Muscle of leg (tissue), 16 donors: ENCODE measurements at places on chromosomes 3 and 15. TPM values are rescaled to one million over a fixed set of nuclear protein-coding genes. Genes with fewer than 3 reads are reported as not detected.
A peak's percentile ranks its signal among the peaks of the same experiment; 100 is the strongest.

ABI3BP gene
- total RNA-seq = 189 TPM

GP9 gene
- total RNA-seq = 0.40 TPM

UBE2E2 gene
- 19.2 TPM for total RNA-seq

SEMA5B gene
- total RNA-seq = 17.7 TPM

CYP8B1 gene
- total RNA-seq = not detected

TMEM44 gene
- 10.0 TPM for total RNA-seq

ITIH4 gene
- total RNA-seq = 17.7 TPM

DNA sequence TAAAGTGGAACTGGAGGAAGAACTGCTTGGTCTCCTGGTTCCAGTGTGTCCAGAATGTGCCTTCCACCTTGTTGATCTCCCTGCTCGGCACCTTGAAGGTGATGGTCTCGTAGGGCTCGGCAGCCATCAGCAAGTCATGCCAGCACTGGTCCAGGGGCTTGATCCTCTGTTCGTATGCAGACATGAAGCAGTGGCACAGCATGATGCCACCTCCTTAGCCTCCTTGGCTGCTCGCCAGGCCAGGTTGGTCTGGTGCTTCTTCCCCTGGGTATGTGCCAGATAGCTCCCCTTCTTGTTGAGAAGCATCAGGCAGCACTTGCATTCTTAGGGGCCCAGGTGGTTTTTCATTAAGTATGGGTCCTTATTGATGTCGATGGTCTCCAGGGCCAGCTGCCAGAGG is 17.8 kb upstream of the TXNRD3 start:
- DNase-seq = no peak
- peaks cover 14% of the 10 kb centered on the region for H3K27me3 ChIP-seq
- H3K27ac ChIP-seq = no peak overlapping the region

DNA sequence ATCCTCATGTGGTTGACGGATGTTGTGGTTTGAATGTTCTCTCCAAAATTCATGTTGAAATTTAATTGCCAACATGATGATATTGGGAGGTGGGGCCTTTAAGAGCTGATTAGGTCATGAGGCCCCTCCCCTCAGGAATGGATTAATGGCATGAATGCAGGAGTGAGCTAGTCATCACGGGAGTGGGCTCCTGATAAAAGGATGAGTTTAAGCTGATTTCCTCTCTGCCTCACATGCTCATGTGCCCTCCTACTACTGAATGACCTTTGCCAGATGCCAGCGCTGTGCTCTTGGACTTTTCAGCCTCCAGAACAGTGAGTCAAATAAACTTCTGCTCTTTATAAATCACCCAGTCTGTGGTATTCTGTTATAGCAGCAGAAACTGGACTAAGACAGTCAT is 111.2 kb downstream of the MYO5A start:
- no peak overlapping the region for H3K4me3 ChIP-seq
- H3K27me3 ChIP-seq = no peaks in the 10 kb centered on the region
- H3K27ac ChIP-seq = no peak overlapping the region
- no peak for DNase-seq
- H3K36me3 ChIP-seq = no peaks in the 10 kb centered on the region
- no peaks in the 10 kb centered on the region for H3K4me1 ChIP-seq

GRCh38 chr3:126389112-126389793 is 5.5 kb upstream of the CFAP100 start:
- peak overlapping the region; percentile 51 for H3K4me3 ChIP-seq
- H3K4me1 ChIP-seq = peaks cover 7% of the 10 kb centered on the region
- H3K27me3 ChIP-seq = peaks cover 35% of the 10 kb centered on the region
- peak; percentile 88 for DNase-seq
- H3K36me3 ChIP-seq = no peaks in the 10 kb centered on the region

DNA sequence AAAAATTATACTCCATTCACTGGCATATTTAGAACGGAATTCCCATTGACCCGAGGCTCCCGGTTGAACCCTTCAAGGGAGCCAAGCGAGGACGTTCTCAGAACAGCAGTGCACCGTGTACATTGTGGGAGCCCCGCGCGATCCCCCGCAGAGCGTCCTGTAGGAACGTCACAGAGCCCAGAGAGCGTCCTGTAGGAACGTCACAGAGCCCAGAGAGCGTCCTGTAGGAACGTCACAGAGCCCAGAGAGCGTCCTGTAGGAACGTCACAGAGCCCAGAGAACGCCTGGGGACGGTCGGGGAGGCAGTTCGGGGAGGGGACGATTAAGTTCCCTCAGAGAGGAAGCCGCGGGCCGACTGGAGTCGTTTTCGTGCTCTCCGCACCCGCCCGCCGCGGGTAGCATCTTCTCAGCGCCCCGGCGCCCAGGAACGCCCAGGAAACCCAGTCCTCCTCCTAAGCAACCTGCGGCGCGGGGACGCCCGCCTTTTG is 506 bp upstream of the ATP1B3 start:
- peak overlapping the region; percentile 100 for H3K27ac ChIP-seq
- DNase-seq = peak; percentile 74
- peak overlapping the region; percentile 93 for H3K4me3 ChIP-seq
- no peaks in the 10 kb centered on the region for H3K27me3 ChIP-seq

DNA sequence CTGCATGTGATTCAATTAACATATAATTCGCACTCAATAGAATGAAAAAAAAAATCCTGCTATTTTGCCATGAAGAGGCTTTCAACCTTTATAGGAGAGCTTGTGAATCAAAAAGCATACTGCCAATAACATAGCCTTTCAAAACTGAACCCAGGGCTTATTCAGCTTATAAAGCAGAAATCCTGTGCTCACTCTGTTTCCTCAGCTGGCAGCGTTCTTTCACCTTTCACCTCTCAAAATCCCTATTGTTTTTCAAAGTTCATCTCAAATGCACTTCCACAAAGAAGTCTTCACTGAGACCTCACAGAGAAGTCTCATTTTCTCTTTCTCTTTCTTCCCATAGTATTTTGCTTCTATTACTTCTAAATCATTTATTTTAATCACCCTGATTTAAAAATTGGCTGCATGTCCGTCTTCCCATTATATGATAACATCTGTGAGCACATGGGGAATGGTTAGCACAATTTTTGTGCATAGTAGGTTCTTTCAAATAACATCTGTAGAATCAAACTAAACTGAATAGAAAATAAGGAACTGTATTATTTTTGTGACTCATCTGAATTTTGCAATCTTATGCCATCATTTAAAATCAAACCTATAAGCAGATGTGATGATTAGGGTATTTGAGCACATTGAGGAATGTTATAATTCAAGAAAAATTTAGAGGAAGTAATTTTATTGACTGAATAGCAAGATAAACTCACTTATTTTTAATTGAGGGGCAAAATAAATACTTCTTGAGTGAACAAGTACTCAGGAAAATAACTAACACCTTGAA is 373.4 kb downstream of the NLGN1 start:
- H3K4me1 ChIP-seq = no peaks in the 10 kb centered on the region
- H3K27ac ChIP-seq = no peak overlapping the region
- H3K4me3 ChIP-seq = no peak overlapping the region
- no peak for DNase-seq
- H3K27me3 ChIP-seq = no peaks in the 10 kb centered on the region

DNA sequence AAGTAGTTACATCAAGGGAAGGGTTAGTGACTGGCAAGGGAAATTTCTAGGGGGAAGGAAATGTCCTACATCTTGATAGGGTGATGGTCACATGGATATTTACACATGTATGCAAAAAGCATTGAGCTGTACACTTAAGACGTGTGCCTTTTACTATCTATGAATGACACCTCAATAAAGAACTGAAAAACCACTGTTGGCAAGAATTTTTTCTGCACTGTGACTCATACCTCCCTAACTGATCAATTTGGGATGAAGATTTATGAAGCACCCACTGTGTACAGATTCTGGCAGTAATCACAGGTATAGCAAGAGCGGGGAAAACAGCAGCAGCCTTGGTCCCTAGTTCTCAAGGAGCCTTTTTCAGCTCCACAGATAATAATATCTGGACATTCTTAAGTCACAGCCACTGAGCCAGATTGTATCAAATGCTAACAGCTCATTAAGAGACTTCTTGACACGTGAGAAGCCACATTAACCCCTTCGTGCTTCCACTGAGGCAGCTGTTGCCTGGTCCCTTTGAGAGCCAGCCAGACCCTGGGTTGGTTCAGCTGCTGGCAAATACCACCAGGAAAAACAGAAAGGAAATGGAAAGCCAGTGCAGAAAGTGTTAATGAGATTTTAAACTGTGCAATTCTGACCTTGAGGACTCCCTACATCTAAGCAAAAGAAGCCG is 32.0 kb upstream of the GALNT15 start:
- H3K27me3 ChIP-seq = no peaks in the 10 kb centered on the region
- H3K4me1 ChIP-seq = peaks cover 9% of the 10 kb centered on the region
- DNase-seq = peak; percentile 63
- no peak overlapping the region for H3K4me3 ChIP-seq

- H3K27ac ChIP-seq = peak overlapping the region; percentile 95
- peaks cover 2% of the 10 kb centered on the region for H3K4me1 ChIP-seq
- H3K4me3 ChIP-seq = peak overlapping the region; percentile 80
- H3K36me3 ChIP-seq = no peaks in the 10 kb centered on the region
- no peak for DNase-seq
- H3K27me3 ChIP-seq = no peaks in the 10 kb centered on the region
Measured at GRCh38 chr15:24955531-24955921, 739 bp downstream of the SNRPN start.

DNA sequence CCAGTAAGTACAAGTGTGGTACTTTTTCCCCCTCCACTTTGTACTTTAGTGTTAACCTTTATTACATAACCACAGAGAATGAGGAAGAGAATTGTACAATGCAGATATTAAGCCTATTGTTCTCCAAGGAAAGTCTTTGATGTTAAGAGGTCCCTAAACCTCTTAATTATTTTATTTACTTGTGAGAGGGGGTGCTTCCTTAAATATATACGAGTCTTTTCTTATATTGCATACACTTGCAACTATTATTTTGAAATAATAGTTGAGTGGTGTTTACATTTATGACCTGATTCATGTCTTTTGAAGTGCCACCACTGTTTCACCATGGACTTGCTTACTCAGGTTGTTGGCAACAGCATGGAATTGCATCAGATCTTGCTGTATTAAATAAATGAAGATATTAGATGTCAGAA is 10.1 kb downstream of the USP3 start:
- DNase-seq = no peak
- H3K4me1 ChIP-seq = no peaks in the 10 kb centered on the region
- H3K4me3 ChIP-seq = no peak overlapping the region

DNA sequence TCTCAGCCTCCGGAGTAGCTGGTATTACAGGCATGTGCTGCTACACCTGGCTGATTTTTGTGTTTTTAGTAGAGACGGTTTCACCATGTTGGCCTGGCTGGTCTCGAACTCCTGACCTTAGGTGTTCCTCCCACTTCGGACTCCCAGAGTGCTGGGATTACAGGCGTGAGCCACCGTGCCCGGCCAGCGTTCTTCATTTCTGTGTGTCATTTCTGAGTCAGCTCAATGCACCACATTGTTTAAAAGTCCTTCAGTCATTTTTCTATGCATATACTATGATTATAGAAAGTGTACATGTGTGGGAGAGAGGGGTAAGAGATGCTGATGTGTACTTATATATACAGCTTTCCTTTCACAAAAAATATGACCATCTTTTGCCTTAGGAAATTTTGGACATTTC is 2.1 kb downstream of the QTRT2 start:
- H3K36me3 ChIP-seq = peaks cover 2% of the 10 kb centered on the region
- no peak overlapping the region for H3K4me3 ChIP-seq
- H3K4me1 ChIP-seq = no peaks in the 10 kb centered on the region
- no peaks in the 10 kb centered on the region for H3K27me3 ChIP-seq

GRCh38 chr3:40116478-40117177 is 192.9 kb upstream of the EIF1B start:
- H3K36me3 ChIP-seq = no peaks in the 10 kb centered on the region
- H3K27me3 ChIP-seq = no peaks in the 10 kb centered on the region
- DNase-seq = peak; percentile 77

DNA sequence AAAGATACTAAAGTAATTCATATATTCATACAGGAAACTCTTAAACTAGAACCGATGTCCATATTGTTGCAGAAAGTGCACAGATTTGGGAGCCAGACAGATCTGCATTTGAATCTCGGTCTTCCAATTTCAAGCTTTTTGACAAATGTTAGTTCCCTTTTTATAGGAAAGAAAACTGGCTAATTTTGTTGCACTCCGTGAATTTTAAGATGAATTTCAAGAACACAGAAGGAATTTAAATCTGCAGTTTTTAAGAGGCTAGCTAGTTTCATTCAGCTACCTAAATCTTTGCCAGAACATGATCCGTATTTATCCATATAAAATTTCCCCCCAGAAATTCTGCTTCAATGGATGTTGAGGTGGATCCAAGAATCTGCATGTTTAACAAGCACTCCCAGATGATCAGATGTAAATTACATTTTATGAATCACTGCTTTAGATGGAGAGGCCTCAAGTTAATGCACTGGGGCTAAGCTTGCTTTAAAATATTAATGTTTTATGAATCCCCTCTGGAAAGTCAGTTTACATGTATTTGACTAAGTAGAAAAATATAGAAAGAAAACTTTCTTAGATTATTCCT is 1296.3 kb upstream of the CADM2 start:
- no peak overlapping the region for H3K27ac ChIP-seq
- H3K27me3 ChIP-seq = no peaks in the 10 kb centered on the region

DNA sequence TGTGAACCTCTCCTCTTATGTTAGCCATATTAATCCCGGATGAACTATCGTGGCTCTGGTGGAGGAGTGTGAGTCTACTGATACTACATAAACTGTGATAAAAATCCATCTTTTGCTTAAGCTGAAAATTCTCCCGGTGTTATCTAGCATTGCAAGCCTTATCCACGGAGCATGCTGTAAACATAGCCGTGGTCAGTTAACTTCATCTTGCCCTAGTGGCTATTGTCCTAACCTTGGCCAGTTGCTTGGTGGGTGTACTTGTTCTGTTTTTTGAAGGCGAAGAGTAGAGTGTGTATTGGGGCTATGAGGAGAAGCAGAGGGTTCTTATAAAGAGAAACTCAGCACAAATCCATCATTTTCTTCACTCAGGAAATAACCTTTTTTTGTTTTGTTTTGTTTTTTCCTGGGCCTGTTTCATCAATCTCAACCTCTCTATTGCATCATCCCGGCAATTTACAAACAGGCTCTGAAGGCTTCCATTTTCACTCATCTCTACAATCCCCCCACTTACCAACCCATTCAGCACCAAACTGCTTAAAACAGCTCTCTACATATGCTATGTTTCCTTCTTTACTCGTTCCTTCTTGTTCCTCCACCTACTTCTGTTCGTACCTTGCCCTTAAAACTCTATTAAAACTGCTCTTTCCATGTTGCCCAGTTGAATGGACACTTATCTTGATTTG is 135.5 kb upstream of the PTX3 start:
- H3K27ac ChIP-seq = no peak overlapping the region
- H3K27me3 ChIP-seq = no peaks in the 10 kb centered on the region
- DNase-seq = no peak
- no peaks in the 10 kb centered on the region for H3K4me1 ChIP-seq

- DNase-seq = no peak
- H3K4me3 ChIP-seq = no peak overlapping the region
- H3K27ac ChIP-seq = no peak overlapping the region
- no peaks in the 10 kb centered on the region for H3K36me3 ChIP-seq
Measured at GRCh38 chr3:137217733-137218132, 259.9 kb downstream of the IL20RB start.
